ENCODE measurements at places on chromosomes 12 and 14. TPM values are rescaled to one million over a fixed set of nuclear protein-coding genes. Genes with fewer than 3 reads are reported as not detected.

RBP5 gene
- 5.0 TPM for total RNA-seq

PMEL gene
- not detected for total RNA-seq

DNA sequence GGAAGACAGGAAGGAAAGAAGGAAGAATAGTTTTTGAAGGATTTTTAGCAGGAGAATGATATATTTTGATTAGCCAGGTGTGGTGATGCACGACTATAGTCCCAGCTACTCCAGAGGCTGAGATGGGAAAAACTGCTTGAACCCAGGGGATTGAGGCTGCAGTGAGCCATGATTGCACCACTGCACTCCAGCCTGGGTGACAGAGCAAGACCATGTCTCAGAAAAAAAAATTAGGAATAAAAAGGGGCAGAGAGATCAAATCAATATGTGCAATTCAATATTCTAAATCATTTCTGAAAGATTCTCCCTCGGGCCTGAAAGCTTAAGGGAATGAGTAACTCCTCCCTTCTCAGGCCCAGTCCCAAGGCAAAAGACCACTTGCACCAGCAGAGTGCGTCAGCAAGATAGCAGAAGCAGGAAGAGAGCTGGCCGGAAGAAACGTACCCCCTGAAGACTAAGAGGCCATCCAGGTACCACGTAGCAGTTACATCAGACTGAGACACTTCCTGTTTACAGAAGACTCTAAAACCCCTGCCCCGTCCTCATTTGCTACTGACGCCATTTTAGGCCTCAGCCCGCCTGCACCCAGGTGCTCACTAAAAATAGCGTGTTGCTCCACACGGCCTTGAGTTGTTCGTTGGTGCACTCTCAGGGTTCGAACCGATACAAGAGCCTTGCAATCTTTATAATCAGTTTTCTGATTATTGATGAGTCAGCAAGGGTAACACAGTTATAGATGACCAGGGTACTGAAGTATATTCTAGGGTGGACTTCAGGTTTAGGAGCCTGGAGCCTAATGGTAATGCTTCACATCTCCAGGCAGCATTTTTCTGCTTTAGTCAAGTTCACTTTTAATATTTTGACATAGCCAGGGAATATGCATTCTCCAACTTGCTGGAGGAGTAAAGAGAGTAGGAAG, 57.7 kb upstream of the CSRP2 start:
- no peak for DNase-seq

MUCL1 gene
- total RNA-seq = not detected

TTC7B gene
- total RNA-seq = 135 TPM

DNA sequence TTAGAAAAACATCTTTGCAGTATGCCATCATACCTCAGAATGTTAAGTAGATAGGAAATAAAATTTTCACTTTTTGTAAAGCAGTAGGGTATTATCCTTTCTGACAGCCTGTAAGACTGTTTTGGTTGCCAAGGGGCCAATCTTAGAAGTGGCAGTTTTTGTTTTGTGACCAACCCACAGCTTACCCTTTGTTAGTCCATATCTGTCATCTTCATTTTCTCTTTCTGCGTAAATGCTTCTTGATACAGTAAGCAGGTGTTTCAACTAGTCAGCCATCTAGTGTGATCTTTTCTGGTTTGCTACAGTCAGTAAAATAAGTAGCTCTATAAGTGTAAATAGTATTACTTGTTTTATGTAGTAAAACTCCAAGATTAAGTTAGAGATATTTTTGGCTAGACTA, 8.8 kb downstream of the PPM1A start:
- DNase-seq = no peak

- no peak for DNase-seq
Observed at GRCh38 chr14:34665785-34666435, 36.0 kb upstream of the SNX6 start.

- no peak for DNase-seq
Observed at GRCh38 chr12:14514154-14514842, 53.4 kb downstream of the PLBD1 start.

GRCh38 chr12:105445649-105446048, 115.2 kb downstream of the C12orf75 start:
- no peak for DNase-seq

GRCh38 chr14:50260511-50260910, 29.1 kb upstream of the SOS2 start:
- no peak for DNase-seq

CAPZA3 gene
- not detected for total RNA-seq

TMTC1 gene
- 177 TPM for total RNA-seq

MSRB3 gene
- total RNA-seq = 299 TPM

All from esophagus muscularis mucosa (tissue), 4 donors.